Bronchial smooth muscle cell (primary cell): ENCODE measurements at places on chromosomes 2 and 18. TPM values are rescaled to one million over a fixed set of nuclear protein-coding genes. Genes with fewer than 3 reads are reported as not detected.

ZAP70 gene
- 0.09 and 0.16 TPM in 2 replicates for total RNA-seq

SALL3 gene
- total RNA-seq = not detected in 2 replicates

SERPINB10 gene
- total RNA-seq = not detected in 2 replicates

EGR4 gene
- under 0.01 TPM in 1 of 2 replicates, not detected in the other for total RNA-seq

ADCYAP1 gene
- not detected in 2 replicates for total RNA-seq

EML6 gene
- total RNA-seq = 0.17 and 0.63 TPM in 2 replicates

MAPRE3 gene
- total RNA-seq = 3.5 and 5.4 TPM in 2 replicates

SLC38A11 gene
- total RNA-seq = 0.09 and 0.47 TPM in 2 replicates

ARL6IP6 gene
- total RNA-seq = 7.8 and 8.2 TPM in 2 replicates

ONECUT2 gene
- under 0.01 TPM in 1 of 2 replicates, not detected in the other for total RNA-seq

DUSP19 gene
- 3.0 and 4.1 TPM in 2 replicates for total RNA-seq

FAM161A gene
- 2.0 and 2.2 TPM in 2 replicates for total RNA-seq

CYP27C1 gene
- total RNA-seq = under 0.01 TPM in 1 of 2 replicates, not detected in the other

SPDYA gene
- total RNA-seq = 0.86 and 1.3 TPM in 2 replicates

SPATA3 gene
- not detected in 2 replicates for total RNA-seq

GPC1 gene
- total RNA-seq = 61.6 and 68.6 TPM in 2 replicates

NEU4 gene
- 0.16 and 0.17 TPM in 2 replicates for total RNA-seq

SOCS6 gene
- 20.8 and 29.9 TPM in 2 replicates for total RNA-seq

SYT4 gene
- not detected in 2 replicates for total RNA-seq

HOXD13 gene
- total RNA-seq = not detected in 2 replicates
